ENCODE measurements at places on chromosomes 5 and 9. TPM values are rescaled to one million over a fixed set of nuclear protein-coding genes. Genes with fewer than 3 reads are reported as not detected.

The DMRT3 gene
- not detected for total RNA-seq

The PPP2R2B gene
- 0.64 TPM for total RNA-seq

The F2RL2 gene
- 4.0 TPM for total RNA-seq

The FABP6 gene
- 18.0 TPM for total RNA-seq

The ZNF608 gene
- total RNA-seq: 18.5 TPM

The PRRC1 gene
- 28.9 TPM for total RNA-seq

The AQP7 gene
- total RNA-seq: not detected

The SURF2 gene
- 88.1 TPM for total RNA-seq

The ITK gene
- not detected for total RNA-seq

The ANKRD31 gene
- 0.32 TPM for total RNA-seq

The JAKMIP2 gene
- total RNA-seq: 2.6 TPM

The RAB3C gene
- total RNA-seq: not detected

The EQTN gene
- total RNA-seq: not detected

The PLAC8L1 gene
- 0.34 TPM for total RNA-seq

The PCDHA11 gene
- 4.9 TPM for total RNA-seq

The F12 gene
- total RNA-seq: 5.5 TPM

The ZBTB26 gene
- total RNA-seq: 3.1 TPM

The DNM1 gene
- 45.4 TPM for total RNA-seq

The KIF3A gene
- 10.6 TPM for total RNA-seq

The CAMK2A gene
- not detected for total RNA-seq

The GMCL2 gene
- total RNA-seq: not detected

The CCDC192 gene
- 0.27 TPM for total RNA-seq

The BAAT gene
- 0.08 TPM for total RNA-seq

The ZNF879 gene
- 0.68 TPM for total RNA-seq

The DOCK8 gene
- 1.9 TPM for total RNA-seq

The VCAN gene
- total RNA-seq: 1.1 TPM

The LHX6 gene
- 1.7 TPM for total RNA-seq

The ENTPD8 gene
- total RNA-seq: not detected

All from A375 (cell line).